Activated CD4-positive, alpha-beta T cell treated with anti-CD3 and anti-CD28 coated beads, Interleukin-2, amount 50 U/mL, for 24 hours (primary cell): ENCODE measurements at places on chromosomes 7 and 10.

GRCh38 chr7:1665549-1666316 lies 4.3 kb upstream of the ELFN1 start:
- DNase-seq: no peak

GRCh38 chr10:73044378-73045285 lies 52.0 kb downstream of the P4HA1 start:
- DNase-seq: no peak

DNA sequence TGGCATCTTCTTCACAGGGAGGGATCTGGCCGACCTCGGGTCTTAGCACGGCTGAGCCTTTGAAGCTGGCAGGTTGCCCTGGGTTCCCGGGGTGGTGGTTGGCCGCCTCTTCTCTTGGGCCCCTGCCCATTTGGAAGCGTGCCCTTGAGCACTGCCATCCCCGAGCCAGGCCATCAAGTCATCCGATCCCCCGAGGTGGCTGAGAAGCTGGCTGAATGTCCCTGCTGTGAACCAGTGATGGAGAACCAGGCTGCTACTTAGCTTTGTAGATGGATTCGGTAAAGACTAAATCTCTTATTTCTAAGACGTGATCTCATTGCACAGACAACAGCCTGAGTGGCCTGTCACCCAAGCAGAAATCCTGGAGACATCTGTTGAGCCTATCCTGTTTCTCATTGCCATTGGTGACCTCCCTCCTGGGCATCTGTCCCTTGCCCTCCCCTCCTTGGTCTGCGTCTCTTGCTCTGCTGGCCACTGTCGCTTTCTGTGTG lies 74.3 kb downstream of the GRK5 start:
- no peak for DNase-seq

- DNase-seq: no peak
These were observed 45.8 kb upstream of the PRSS58 start for GRCh38 chr7:142303650-142304049.

DNA sequence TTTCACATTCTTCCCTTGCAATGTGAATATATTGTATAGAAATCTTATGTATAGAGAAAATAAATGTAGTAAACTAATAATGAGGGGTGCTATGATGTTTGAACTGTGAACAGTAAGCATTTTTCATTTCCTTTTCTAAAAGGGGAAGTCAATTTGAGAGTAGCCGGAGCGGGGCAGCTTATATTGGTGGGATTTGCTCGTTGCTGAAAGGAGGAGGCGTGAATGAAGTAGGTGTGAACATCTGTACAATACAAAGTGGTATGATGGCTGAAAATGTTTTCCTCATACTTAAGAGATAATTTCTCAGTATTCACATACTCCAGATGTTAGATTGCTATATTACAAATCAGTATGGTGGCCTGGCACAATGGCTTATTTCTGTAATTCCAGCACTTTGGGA lies 87.1 kb downstream of the SRI start:
- DNase-seq: no peak

GRCh38 chr10:110404825-110405224 lies 92.9 kb upstream of the DUSP5 start:
- DNase-seq: no peak

DNA sequence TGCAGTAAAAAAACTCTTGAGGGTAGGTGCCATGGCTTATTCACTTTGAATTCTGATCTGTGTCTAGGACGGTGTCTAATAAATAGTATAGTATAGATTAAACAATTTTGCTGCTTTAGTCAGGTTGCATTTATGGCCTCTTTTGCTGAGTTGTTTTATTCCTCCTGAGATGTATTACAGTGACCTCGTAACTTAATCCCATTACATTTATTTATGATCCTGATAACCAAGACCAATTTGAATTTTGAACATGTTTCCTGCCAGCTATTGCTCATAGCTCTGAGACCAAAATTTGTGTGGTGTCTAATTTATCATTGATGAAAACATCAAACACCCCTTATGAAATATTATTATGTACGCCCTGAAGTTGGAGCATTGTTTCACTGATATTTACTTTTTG lies 381.9 kb upstream of the SEMA3C start:
- DNase-seq: no peak
